ENCODE measurements at places on chromosomes 12 and 14.

- no peak for DNase-seq
Observed at GRCh38 chr12:108826101-108826806, 31.1 kb downstream of the SSH1 start.

DNA sequence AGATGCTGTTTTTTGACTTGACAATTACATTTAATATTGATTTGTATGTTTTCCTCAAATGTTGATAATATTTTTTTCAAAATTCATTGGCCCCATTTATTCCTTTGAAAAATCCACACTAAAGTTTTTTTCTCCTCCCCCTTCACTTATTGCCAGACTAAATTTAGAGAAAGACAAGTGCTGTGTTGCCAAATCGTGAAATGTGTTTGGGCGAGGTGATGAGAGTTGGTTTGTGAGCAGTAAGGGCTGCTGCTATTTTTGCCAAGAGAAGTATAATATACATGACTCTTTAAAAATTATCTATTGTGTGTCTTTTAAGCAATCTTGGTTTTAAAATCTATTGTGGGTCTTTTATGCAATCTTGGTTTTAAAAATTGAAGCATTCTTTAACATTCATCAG lies 188.9 kb downstream of the PPFIA2 start:
- no peak for DNase-seq

DNA sequence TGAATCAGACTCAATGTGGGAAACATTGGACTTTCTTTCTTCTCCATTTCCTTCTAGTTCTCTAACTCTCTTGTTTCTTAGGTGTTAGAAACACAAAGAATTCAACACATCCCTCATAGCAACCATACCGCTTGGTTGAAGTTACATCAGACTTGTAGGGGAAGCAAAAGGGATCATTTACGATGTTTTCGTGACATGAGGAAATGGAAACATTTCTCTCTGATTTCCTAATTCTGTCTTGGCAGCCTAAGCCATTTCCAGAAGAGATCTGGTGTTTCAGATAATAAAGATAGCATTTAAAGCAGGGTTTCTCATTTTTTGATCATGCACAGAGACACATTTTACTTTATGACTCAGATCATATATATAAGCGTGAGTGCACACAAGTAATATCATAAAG lies 202.0 kb downstream of the TMEM132C start:
- no peak for DNase-seq

- DNase-seq, result no peak
Observed at GRCh38 chr12:69173368-69173767, 66.0 kb upstream of the CPSF6 start.

DNA sequence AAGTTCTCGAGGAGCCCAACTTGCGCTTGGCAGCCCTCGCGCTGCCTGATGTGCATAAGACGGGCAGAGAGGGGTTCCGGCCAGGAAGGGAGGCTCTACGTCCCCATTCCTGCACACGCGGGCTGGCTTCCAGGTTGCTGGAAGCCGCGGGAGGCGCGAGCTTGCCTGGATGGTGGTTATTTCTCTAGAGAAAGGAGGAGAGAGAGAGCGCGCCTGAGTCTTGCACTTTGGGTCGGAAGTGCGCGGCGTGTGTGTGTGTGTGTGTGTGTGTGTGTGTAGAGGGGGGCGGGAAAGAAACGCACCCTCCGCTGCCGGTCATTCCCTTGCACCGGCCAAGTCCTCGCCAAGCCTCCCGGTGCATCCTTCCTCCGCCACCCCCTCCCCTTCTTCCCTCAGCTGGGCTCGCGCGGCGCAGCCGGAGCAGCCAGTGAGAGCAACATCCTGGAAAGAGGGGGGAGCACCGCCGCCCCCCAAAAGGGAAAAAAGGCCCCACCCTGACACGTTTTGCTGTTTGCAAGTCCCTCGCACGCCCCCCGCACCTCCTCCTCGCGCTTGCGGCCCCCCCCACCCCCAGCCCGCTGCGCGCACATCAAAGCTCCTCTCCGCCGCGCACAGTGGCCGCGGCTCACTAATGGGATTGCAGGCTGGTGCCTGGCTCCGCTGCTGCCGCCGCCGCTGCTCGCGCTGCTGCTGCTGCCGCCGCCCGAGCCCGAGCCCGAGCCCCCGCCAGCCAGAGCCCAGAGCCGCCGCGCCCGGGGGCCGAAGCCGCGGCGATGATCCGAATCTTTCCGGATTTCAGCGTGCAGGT lies 4.4 kb upstream of the NPAS3 start:
- no peak for DNase-seq

GRCh38 chr14:93543766-93544165 lies 113.0 kb downstream of the UNC79 start:
- DNase-seq, result no peak

GRCh38 chr12:2606186-2606910 lies 188.4 kb upstream of the FKBP4 start:
- no peak for DNase-seq

GRCh38 chr14:34361504-34362011 lies 100.5 kb downstream of the SPTSSA start:
- no peak for DNase-seq

GRCh38 chr14:32701475-32701874 lies 237.2 kb upstream of the NPAS3 start:
- DNase-seq, result no peak

GRCh38 chr12:10305411-10305810 lies 2.3 kb upstream of the KLRD1 start:
- peak; percentile 27 for DNase-seq

- no peak for DNase-seq
Observed at GRCh38 chr12:97968641-97969197, 506.1 kb downstream of the RMST start.

- DNase-seq, result no peak
Observed at GRCh38 chr12:50174971-50175715, 8.0 kb upstream of the CERS5 start.

- DNase-seq, result no peak
Observed at GRCh38 chr12:16555630-16556029, 50.3 kb downstream of the LMO3 start.

GRCh38 chr14:67514203-67514607 lies 18.9 kb upstream of the PLEKHH1 start:
- no peak for DNase-seq

DNA sequence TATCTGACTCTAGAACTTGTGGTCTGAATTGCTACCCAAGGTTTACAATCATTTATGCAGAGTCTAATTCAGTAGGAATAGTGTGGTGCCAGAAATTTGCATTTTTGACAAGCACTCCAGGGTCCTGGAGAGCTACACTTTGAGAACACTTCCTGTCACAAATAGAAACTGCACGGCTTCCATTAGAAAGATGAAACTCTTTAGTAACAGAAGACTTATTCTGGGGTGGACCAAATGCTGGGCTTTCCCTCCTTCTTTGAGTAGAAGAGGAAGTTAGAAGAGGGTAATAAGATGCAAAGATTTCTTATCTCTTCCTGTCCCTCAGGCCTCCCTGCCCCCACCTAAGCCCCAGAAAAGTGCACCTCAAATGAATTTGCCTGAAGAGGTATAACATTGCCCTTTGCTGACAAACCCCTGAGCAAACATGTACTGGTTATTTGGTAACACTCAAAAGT lies 28.4 kb downstream of the DGLUCY start:
- DNase-seq, result no peak

- no peak for DNase-seq
Observed at GRCh38 chr14:102957222-102957621, 34.8 kb downstream of the AMN start.
